ENCODE measurements at places on chromosomes 13 and 19.

- peak; percentile 97 for DNase-seq
These were observed at the start of gene ZNF414 for GRCh38 chr19:8513687-8514504. Gene ZNF414 (minus strand): TSS chr19:8514167. CDS start chr19:8514046, 121 bp downstream.

- DNase-seq: no peak
These were observed 90.0 kb downstream of the TEX29 start for GRCh38 chr13:111410232-111411021.

- DNase-seq: no peak
These were observed 8.4 kb downstream of the C19orf12 start for GRCh38 chr19:29706635-29707034.

GRCh38 chr19:45250832-45251451 is at the start of gene MARK4:
Gene MARK4 (plus strand): TSS chr19:45251271. CDS start chr19:45251589, 318 bp downstream.
- peak; percentile 61 for DNase-seq

DNA sequence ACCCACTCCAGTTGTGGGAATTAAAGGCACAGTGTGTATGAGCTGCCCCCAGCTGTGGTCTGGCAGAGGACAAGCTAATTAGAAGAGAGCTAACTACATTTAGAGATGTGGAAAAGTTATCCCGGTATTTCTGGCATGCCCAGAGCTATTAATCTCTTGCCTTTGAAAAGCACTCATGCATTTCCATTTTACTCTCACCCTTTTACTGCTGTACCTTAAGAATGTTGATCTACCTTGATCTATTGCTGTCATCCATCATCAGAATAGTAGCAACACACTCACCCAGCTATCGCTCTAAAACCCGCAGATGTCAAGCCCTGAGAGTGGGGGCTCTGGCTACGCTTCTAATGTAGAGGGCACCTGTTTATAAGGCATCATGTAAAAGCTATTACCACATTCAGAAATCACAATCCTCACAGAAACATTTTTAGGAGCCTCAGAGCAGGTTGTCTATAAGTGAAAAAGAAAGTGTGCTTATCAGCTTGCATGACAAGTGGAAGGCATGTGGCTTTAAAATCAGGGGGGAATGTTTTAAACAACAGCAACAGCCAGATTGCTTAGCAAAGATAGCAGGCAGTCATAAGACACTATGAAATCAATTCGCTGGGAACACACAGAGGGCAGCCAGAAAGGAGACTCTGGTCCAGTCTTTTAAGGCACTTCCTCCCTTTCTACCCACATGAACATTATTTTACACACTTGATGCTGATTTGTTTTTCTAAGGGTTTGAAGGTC is 224.2 kb upstream of the IRS2 start:
- DNase-seq: no peak

DNA sequence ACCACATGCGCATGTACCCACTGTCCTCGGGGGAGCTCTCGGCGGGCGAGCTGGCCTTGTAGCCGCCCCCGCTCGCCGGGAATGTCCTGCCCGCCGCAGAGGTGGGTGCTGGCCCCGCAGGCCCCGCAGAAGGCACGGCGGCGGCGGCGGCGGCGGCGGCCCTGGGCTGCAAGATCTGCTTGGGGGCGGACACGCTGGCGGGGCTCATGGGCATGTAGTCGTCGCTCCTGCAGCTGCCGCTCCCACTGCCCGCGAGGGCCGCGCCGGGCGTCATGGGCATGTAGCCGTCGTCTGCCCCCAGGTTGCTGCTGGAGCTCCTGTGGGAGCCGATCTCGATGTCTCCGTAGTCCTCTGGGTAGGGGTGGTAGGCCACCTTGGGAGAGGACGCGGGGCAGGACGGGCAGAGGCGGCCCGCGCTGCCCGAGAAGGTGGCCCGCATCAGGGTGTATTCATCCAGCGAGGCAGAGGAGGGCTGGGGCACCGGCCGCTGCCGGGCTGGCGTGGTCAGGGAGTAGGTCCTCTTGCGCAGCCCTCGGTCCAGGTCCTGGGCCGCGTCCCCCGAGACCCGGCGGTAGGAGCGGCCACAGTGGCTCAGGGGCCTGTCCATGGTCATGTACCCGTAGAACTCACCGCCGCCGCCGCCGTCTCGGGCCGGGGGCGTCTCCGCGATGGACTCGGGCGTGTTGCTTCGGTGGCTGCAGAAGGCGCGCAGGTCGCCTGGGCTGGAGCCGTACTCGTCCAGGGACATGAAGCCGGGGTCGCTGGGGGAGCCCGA is 2.4 kb downstream of the IRS2 start:
- no peak for DNase-seq

- no peak for DNase-seq
These were observed 731 bp downstream of the ZNF558 start for GRCh38 chr19:8831373-8831772.

GRCh38 chr13:20923272-20923671 is 20.7 kb upstream of the XPO4 start:
- no peak for DNase-seq

GRCh38 chr19:8684001-8684902 is 14.3 kb downstream of the ACTL9 start:
- no peak for DNase-seq

DNA sequence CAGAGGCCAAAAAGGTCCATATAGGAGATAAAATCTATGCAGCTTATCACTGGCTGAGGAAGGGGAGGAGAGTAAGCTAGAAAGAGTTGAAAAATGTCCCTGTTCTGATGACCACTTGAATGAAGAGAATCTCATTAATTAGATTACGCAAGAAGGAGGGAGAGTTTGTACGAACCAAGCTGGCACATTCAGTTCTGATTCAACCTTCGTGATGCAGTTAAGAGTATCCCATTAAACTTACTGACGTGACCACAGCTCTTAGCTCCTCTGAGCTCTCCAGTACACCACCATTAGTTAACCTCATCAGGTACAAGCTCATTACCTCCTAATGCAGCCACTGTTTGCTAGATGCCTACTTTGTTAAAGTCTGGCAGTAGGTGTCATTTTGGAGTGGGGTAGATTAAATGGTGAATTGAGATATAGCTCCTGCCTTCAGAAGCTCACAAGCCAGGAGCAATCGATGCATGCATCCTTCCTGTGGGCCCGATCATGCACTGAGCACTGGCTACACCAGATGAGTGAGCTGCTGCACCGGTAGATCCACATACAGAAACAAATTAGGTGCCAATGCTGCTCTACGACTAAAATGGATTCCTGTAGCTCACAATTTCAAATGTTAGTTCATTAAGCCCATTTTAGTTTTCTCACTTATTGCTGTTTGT is 458.3 kb downstream of the COG6 start:
- peak; percentile 79 for DNase-seq

GRCh38 chr13:33537026-33537425 is 251.5 kb upstream of the STARD13 start:
- DNase-seq: peak; percentile 13

DNA sequence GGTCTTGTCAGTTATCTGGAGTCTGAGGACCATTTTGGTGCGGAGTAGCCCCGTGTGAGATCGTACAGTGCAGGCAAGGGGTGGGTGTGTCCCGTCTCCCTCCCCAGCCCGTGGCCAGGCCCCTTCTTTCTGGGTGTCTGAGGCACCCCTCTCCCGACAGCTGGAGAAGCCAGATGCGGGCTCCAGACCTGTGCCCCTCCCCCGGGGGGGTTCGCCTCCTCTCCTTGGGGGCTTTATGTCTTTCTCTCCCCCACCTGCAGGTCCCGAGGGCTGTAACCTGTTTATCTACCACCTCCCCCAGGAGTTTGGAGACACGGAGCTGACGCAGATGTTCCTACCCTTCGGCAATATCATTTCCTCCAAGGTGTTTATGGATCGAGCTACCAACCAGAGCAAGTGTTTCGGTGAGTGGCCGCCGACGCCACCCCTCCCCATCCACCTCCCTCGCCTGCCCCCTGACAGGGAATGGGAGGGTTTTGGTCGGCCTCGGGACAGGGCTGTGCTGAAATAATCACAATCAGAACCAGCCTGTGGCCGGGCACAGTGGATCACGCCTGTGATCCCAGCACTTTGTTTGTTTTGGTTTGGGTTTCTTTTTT is 65.6 kb downstream of the CELF5 start:
- peak; percentile 40 for DNase-seq

GRCh38 chr13:105908586-105908985 is 626.9 kb downstream of the EFNB2 start:
- no peak for DNase-seq

GRCh38 chr19:22783651-22784410 is at the start of gene ZNF99:
Gene ZNF99 (minus strand): TSS chr19:22784151. CDS start chr19:22784016, 135 bp downstream.
- DNase-seq: no peak

DNA sequence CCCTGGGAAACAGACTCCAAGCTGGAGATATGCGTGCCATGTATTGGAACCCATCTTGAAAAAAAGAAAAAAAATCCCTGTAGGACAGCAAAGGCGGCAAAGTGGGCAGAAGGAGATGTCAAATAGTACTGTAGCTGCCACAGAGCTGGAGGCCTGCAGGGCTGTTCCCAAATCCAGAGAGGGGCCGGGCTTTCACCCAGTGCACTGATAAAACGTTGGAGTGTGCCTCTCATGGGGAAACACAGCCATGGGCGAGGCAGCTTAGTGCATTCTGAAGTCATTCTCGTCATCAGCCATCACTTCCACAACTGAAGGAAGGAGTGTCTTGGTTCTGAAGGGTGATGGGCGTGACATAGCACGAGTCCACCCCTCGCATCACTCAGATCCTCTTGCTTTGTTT is 4.8 kb downstream of the SGCG start:
- DNase-seq: no peak

- DNase-seq: no peak
These were observed 1672.6 kb upstream of the PCDH20 start for GRCh38 chr13:63088226-63088625.

- DNase-seq: no peak
These were observed 722 bp upstream of the CRTC1 start for GRCh38 chr19:18682807-18683108.

DNA sequence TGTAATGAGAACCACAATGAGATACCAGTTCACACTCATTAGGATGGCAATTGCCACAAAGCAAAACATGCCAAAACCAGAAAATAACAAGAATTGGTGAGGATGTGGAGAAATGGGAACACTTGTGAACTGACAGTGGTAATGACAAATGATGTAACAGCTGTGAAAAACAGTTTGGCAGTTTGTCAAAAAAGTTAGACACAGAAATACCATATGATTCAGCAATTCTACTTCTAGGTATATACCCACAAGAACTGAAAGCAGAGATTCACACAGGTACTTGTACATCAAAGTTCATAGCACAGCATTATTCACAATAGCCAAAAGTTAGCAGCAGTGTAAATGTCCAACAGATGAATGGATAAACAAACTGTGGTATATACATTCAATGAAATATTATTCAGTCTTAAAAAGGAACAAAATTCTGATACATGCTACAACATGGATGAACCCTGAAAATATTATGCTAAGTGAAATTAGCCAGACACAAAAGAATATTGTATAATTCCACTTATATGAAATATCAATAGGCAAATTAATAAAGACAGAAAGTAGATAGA is 96.5 kb downstream of the UGGT2 start:
- DNase-seq: peak; percentile 47

DNA sequence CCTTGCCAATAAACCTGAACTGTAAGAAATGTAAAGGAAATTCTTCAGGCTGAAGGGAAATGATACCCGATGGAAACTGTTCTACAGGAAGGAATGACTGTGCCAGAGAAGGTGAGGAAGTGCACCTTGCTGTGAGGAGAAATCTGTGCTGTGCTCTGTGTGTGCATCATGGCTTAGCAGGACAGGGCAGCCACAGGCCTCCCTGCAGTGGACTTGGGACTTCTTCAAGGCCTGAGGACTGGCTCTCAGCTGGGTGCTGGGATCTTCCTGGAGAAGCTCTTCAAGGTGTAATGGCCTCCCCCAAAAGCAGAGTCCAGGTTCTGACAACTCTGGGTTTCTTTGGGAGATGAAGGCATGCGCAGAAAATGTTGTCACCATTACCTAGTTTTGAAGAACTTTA is 145.1 kb downstream of the UQCRFS1 start:
- no peak for DNase-seq

DNA sequence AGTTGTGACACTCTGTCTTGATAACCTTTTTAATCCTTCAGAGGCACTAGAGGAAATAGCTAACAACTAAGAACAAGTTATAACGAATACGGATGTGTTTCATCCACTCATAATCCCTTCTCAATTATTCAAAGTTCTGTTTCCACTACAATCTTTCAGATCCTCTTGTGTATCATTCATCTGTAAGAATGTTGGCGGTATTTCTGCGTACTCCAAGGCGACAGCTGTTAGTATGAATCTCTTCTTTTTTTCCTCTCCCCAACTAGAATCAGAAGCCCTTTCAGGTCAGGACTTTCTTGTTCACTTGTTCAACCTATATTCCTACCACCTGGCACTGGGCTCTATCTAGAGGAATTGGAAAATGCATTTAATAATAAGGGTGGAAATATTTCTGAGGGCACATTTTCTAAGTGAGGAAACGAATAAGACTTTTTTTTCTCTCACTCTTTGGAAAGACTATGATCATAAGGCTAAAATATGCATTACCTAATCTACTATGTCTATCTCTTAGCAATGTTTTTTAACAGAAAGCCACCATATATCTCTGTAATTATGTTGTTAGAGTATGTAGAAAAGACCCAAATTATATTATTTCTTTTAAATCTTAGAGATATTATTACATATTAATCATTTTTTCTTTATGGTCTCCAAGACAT is 492.9 kb downstream of the PCDH20 start:
- DNase-seq: no peak

DNA sequence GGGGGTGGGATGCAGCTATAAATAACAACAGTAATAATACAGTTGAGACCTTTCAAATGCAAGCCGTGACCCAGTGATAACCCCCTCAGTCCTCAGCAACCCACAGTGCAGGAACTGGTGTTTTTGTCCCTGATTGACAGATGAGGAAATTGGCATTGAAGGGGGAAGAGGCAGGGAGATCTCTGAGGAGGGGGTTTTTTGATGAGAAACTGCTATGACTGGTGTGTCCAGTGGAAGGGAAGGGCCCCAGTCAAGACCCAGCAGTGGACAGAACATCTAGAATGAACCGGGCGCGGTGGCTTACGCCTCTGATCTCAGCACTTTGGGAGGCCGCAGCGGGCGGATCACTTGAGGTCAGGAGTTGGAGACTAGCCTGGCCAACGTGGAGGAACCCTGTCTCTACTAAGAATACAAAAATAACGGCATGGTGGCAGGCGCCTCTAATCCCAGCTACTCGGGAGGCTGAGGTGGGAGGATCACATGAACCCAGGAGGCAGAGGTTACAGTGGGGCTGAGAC is 1.9 kb downstream of the MAP1S start:
- DNase-seq: no peak

DNA sequence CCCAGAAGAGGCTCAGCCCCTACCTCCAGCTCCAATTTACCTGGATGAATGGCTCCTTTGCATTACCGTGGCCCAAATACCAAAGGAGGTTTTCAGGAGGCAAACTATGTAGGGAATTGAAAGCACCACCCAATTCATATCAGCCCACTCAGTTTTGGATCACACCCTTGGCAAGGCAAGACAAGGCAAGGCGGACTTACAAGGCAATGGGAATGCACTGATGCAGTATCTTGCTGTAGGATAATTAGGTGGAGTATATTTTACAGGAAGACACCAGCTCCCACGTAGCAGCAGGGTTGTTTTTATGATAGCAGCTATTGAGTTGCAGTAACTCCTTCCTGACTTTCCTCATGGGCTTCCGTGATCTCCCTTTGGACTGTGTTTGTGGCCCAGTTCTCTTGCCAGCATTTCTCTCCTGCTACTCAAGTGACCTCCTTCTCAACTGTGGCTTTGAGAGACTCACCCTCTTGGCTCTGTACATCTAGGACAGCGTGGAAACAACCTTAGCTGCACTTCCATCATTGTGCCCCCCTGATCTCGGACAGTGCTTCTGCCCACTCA is 935.9 kb downstream of the EFNB2 start:
- DNase-seq: no peak

GRCh38 chr13:50951366-50951765 is 41.8 kb downstream of the RNASEH2B start:
- DNase-seq: no peak
